OCI-LY7 (cell line): ENCODE measurements at places on chromosomes 3 and 15.
A peak's percentile ranks its signal among the peaks of the same experiment; 100 is the strongest.

GRCh38 chr3:192514081-192514753 is 213.1 kb downstream of the FGF12 start:
- no peak for DNase-seq

- no peak for DNase-seq
These were observed 140.2 kb downstream of the GMNC start for GRCh38 chr3:190722181-190722905.

GRCh38 chr15:58746174-58746573 is 3.3 kb downstream of the ADAM10 start:
- no peak for DNase-seq

- peak; percentile 83 for DNase-seq
These were observed 37.7 kb upstream of the LCTL start for GRCh38 chr15:66603301-66604179.

GRCh38 chr3:128078875-128079274 is 26.6 kb downstream of the SEC61A1 start:
- DNase-seq = no peak

GRCh38 chr3:105866656-105867653 is 1.9 kb downstream of the CBLB start:
- DNase-seq = peak; percentile 35

- DNase-seq = no peak
These were observed 178.6 kb upstream of the TPRG1 start for GRCh38 chr3:188993181-188993580.

- DNase-seq = peak; percentile 97
These were observed at the start of gene DENND6A for GRCh38 chr3:57692396-57693147. DENND6A (minus strand) TSS chr3:57693077; CDS start chr3:57693018, 59 bp downstream.

DNA sequence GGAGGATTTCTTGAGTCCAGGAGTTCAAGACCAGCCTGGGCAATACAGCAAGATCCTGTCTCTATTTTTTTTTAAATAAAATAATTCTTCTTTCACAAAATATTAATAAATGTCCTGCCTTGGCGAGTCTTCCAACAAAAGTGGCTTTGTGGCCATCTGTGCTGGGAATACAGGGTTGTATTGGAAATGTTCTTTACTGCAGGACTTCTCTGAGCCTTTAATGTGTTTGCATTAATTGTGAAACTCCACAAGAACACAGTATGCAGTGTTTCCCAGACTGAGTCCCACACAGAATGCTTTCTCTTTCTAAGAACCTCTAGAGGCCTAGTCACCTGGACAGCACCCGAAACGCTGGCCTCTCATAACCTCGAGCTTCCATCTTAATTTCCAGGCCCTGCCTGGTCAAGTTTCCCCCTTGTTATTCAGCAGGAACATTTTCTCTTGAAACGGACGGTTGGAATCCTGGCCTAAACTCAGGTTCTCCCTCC is 85.4 kb upstream of the ARRDC4 start:
- no peak for DNase-seq
